ENCODE measurements at places on chromosomes 4 and X. TPM values are rescaled to one million over a fixed set of nuclear protein-coding genes. Genes with fewer than 3 reads are reported as not detected.

DNA sequence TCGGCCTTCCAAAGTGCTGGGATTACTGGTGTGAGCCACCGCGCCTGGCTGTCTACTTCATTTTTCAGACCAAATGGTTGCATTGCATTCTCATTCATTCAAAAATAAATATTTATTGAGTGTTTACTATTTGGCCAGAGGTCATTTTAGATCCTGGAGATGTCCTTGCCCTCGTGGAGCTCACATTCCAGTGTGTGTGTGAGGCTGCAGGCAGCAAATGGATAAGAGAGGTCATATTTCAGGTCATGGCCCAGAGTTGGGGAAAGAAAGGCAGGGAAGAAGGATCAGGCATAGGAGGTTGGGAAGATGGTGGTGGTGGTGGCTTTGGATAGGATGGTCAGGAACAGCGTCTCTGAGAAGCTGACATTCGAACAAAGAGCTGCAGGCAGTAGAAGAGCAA lies 119.1 kb downstream of the CEP135 start:
- DNase-seq = no peak

- DNase-seq = no peak
Observed at GRCh38 chr4:159506801-159507517, 404.1 kb downstream of the RAPGEF2 start.

The PABPC1L2A gene
- not detected for polyA plus RNA-seq

The LNX1 gene
- 17.0 TPM for polyA plus RNA-seq

The FGF16 gene
- 0.09 TPM for polyA plus RNA-seq

The TMEM156 gene
- polyA plus RNA-seq = 3.2 TPM

The NEUROG2 gene
- not detected for polyA plus RNA-seq

DNA sequence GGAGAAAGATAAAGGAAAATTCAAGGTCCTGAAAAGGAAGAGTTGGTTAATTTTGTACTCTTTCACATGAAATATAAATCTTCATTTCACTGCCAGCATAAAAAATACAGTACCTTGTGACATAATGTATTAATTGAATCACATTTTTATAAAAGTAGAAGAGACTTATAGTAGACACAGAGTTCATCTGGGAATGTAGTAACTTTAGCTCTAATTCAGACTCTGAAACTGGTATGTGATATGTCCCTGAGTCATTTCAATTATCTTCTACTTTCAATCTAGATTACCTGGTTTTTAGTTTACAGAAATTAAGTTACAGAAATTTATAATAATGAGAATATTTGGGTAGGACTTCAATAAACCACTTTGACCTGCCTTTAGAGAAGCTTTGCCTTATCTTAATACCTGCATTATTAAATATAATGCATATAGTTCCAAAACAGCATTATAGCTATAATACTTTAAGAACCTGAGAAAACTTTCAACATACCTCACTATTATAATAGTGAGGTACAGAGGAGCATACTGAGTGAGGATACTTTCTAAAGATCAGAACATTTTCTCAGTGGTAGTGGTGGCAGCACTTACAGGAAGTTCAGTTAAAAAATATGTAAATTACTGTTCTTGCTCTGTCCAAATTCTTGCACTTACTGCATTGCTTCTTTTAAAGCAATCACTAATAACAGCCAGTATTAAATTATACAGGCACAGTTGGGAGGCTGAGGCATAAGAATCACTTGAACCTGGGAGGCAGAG lies 11.2 kb downstream of the NEK1 start:
- no peak for DNase-seq

- DNase-seq = peak; percentile 57
Observed at GRCh38 chr4:24583451-24584210, 723 bp downstream of the DHX15 start.

DNA sequence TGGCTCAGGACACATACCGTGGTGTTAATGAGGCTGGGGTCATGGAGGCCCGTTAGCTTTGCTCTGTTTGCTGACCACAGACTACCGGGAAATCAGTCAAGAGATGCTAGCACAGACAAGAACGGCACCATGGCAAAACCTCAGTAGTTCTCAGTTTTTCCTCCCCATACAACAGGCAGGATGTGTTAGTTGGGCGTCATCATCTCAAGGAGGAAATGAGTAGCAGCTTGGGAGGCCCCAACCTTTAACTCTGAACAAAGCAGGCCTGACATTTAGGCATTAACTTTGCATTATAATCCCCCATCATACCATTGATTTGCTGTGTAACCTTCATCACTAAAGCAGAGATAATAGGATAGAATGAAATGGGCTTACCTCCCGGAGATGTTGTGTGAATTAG lies 714.2 kb downstream of the RPA4 start:
- DNase-seq = no peak

DNA sequence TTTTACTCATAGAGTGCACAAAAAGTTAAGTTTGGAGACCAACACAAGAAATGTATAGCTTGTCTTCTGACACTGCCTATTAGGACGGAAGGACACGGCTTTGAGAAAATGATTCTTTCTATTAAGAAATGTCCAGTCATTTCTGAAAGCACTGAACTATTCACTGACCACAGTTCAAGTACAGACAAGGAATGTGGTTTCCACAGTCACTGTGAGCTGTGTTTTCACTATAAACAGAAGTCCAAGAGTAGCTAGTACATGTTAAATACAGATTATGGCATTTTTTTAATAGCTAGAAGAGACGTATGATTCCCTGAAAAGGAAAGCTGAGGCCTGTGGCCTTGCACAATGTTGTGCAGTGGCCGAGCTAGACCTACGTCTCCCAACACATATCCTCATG lies 115.1 kb upstream of the GPM6A start:
- DNase-seq = no peak

DNA sequence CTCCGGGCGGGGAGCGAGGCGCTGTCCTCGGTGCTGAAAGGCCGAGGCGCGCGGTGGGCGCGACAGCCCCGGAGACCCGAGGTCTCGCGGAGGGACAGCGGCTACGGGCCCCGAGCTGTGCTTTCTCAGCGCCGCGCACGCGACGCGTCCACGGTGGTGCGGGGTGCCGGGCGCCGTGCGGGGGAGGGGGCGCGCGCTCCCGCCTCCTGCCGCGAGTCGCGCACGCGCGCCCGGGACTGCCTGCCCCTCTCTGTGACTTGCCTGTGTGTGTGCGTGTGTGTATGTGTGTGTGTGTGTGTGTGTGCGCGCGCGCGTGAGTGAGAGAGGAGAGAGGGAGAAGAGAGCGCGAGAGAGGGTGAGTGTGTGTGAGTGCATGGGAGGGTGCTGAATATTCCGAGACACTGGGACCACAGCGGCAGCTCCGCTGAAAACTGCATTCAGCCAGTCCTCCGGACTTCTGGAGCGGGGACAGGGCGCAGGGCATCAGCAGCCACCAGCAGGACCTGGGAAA lies at the start of gene GRIA2:
Gene GRIA2 (plus strand): TSS at position 358 of the 511 bp plus-strand sequence. CDS start 315 bp downstream, outside the sequence.
- peak; percentile 67 for DNase-seq

DNA sequence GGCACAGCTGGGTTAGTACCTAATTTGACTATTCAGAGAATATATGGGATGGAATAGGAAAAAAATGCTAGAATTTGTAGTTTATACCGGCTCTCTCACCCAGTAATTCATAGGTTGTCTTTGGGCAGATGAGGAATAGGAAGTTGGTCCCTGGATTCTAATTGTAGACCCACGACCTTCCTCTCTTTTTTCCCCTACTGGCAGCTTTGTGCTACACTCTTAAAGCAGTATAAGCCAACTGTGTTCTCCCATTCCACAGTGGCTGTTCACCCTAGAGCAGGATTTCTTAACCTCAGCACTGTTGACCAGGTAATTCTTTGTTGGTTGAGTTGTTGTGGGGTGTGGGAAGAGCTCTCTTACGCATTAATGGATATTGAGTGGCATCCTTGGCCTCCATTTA lies 92.9 kb downstream of the FNIP2 start:
- no peak for DNase-seq

DNA sequence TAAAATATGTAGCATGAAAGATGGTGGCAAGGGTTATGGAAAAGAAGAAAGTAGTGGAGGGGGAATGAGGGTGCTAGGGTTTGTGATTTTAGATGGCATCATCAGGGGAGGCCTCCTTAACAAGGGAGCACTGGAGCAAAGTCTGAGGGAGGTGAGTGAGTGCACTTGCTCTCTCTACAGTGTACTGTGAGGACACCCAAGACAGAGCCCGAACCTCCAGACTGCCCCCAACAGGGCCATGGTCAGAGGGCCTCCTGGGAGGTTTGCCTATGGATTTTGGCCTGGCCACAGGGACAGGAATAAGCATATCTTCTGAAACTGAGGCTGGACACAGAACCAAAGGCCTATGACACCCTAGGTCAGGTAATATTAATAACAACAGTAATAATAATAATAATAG lies 21.4 kb upstream of the PJA1 start:
- DNase-seq = no peak

The SMIM31 gene
- 0.20 TPM for polyA plus RNA-seq

DNA sequence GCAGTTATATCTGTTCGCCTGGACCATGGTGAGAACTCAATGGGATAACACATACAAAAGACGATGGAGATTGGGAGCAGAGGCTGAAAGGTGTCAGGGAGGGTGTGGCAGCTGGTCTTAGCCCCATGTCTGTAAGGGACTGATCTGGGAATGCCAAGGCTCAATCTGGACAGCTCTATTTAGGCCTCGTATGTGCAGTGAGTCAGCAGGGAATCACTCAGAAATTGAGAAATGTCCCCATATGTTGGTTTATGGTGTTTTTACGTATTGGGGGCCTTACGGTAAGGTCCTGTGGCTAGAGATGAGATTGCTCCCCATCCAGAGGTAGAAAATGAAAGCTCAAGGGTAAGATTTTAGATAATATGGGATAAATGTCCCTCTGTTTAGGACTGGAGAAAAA lies 71.4 kb upstream of the TTC29 start:
- no peak for DNase-seq

GRCh38 chr4:169885893-169886292 lies 128.1 kb upstream of the HPF1 start:
- no peak for DNase-seq

- DNase-seq = no peak
Observed at GRCh38 chr4:185165605-185166063, 22.6 kb downstream of the SLC25A4 start.

The BGN gene
- polyA plus RNA-seq = 195 TPM

DNA sequence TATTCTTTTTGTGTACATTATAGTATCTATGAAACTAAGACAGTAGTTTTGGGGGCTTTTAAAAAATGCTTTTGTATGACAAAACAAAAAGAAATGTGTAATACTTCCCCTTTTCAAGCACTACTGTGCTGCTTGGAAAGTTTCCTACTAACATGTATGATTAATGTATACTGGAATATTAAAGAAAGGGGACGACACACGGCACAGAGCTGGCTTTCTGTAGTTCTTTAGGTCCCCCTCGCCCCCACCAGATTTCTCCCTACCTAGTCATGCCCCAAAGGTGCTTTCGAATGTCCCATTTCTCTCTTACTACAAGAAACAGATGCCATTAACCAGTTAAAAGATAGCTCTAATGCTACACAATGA lies 1.6 kb upstream of the AP1S2 start:
- no peak for DNase-seq

DNA sequence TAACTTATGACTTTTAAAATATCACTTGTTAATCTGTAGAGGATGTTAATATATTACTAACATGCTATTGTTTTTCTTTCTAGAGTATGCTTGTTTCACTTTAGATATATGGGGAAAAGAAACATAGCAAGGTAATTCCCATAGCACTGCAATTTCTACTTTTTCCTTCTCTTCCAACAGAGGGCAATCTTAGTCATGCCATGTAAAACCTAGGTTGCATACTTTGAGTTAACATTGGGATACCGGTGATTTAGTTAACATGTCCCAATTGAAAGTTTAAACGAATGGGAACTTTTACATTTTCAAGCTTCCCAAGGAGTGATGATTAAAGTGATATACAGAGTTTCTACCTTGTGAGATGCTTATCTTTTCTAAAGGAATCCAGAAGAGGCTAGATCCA lies 89.4 kb upstream of the IL13RA1 start:
- DNase-seq = no peak

The CFP gene
- 1.2 TPM for polyA plus RNA-seq

The TMEM47 gene
- polyA plus RNA-seq = 37.0 TPM
